ENCODE measurements at places on chromosomes 6 and 20.

DNA sequence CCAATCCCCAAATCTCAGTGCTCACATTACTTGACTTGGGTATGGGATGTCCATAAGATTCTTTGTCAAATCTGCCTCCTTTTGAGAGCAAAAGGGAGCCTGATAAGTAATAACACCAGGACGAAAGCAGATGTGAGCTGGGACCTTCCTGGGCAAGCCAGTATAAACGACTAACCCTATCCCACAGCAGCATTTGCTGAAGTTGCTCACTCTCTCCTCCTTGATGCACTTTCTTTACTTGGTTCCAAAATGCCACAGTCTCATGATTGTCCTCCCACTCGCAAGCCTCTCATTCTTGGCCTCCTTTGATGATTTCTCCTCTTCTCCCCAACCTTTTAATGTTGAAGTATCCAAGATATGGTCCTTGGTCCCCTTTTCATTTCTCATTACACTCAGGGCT lies 44.7 kb upstream of the TAGAP start:
- no peak for DNase-seq

DNA sequence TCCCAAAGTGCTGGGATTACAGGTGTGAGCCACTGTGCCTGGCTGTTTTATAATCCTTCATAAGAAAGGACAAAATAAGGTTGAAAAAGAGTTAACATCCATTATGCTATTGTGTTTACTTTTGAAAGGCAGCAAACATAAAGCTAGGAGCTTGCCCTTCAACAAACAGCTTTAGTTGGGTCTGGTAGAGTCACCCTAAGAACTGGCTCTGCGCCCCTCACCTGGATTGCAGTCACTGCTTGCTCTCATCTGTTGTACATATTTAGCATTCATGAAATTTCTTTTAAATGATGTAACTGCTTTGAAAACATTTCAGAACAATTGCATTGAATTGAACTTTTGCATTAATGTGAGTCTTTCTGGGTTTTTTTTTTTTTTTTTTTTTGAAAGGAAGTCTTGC lies 38.9 kb downstream of the JARID2 start:
- DNase-seq = no peak

DNA sequence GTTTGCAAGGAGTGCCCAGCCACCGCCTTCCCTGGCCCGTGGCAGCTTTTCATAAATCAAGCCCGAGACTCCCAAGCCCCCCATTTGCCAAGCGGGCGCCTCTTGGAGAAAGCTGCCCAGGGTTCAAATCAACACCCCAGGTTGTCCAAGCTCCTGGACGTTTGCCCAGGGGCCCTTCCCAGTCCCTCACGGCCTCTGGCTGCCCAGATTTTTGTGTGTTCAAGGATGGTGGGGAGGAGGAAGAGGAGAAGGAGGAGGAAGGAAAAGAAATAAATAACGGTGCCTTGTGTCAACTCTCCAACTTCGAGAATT lies 20.6 kb upstream of the NFATC2 start:
- no peak for DNase-seq

DNA sequence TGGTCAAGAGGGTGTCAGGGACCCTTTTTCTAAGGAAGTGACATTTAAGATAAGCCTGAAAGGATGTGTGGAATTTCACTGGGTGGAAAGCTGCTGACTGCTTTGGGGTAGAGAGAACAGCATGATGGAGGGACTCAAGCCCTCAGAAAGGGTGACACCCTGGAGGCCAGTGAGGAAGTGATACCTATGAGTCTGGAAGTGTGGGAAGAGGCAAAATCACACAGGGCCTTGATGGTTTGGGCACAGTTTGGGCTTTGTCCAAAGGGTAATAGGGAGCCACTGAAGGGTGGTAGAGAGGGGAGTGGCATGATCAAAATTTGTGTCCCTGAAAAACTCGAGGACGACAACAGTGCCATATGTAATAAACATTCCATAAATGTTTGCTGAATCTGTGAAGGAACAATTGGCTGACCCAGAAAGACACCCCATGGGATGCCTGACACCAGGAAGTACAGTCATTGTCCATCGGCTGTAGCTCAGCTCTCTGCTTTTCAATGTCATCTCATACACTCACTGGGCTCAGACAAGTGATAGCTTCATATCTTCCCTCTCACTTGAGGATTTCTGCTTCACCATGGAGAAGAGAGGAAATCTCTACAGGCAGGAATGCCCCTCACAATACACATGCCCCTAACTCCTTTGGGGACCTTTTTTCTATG lies 21.3 kb downstream of the CASS4 start:
- DNase-seq = no peak

GRCh38 chr6:117795234-117795633 lies 111.8 kb upstream of the SLC35F1 start:
- no peak for DNase-seq

- DNase-seq = no peak
Measured at GRCh38 chr6:134534708-134535149, 216.8 kb upstream of the SGK1 start.

DNA sequence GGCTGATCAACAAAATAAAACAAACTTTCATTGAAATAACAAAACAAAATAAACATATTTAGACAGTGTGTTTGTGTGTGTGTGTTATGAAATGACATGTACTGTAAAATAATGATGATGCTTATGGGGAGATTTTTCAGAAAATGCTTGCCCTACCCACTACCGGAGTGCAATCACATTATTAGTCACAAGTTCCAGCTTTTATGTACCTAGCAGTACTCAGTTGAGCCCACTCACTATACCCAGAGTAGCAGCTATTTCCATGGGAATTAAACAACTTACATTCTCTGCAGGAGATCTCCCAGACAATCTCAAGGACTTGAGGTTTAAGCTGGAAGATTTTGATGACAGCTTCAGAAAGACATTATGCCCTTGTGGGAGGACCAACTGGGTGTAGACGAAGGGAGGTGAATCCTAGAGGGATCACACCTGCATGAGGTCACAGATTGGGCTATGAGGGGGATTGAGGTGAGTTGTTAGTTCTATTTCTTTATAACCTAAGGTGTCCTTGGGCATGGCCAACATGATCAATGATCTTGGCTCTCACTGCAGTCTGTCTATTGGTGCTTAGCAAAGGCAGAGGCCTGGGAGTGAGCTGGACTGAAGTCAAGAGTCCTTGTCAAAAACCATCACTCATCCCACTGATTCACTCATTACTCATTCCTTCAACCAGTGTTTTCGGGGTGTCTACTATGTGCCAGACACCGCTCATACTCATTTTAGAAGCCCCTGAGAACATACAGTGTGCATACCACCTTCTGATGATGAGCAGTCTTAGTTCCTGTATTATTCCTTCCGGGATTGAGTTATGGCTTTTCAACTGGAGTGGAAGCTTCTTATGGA lies 6.7 kb upstream of the CLIC5 start:
- no peak for DNase-seq

DNA sequence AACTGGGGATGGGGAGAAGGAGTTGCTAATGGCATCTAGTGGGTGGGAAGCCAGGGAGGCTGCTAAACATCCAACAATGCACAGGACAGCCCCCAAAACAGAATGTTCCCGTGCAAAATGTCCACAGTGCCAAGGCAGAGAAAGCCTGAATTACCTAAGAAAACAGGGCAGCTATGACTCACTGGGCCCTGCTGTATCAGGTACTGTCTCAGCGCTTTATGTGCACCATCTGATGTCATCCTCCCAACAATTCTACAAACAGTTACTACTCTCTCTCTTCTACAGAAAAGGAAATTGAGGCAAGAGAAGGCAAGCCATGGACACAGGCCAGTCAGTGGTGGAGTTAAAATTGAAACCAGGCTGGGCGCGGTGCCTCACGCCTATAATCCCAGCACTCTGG lies 3.1 kb downstream of the YTHDF1 start:
- no peak for DNase-seq

GRCh38 chr6:166809721-166810120 lies 146.6 kb downstream of the RNASET2 start:
- DNase-seq = no peak

DNA sequence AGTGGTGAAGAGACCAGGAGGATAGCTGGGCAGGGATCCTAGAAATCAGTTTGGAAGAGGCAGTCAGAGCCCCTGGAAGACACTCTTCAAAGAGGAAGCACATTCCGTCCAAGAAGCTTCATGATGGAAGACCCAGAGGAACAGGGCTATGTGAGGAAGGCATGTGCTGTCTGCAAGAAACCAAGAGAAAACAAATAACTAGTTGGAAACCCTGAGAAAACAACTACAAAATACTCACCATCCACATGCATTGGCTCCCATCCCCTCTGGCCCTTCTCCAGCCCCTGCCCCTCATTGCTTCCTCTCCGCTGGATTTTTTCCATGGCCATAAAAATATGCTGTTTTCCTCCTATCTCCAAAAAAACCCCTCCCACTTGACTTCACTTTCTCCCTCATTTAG lies 40.9 kb upstream of the SMOC2 start:
- no peak for DNase-seq

DNA sequence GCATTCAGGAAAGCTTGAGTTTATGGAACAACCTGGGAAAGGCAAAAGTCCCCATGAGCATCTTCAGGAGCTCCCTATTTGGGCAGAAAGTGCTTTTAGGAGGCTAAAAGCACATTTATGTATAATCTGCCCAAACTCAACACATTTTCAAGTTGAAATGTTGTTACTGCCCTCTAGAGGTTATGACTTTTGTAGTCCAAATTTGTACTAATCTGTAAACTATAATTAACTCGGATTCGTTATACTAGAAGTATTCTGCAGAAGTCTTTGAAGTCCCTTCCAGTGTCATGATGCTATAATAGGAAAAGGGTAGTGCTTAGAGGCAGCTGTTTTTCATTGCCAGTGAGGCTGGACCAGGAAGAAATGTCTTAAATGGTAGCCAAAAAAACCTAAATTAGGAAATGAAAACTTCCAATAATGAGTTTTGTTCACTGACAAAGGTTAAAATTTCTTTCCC lies 44.8 kb upstream of the EMILIN3 start:
- no peak for DNase-seq

- DNase-seq = no peak
Measured at GRCh38 chr6:119076576-119077390, 1.7 kb downstream of the FAM184A start.

DNA sequence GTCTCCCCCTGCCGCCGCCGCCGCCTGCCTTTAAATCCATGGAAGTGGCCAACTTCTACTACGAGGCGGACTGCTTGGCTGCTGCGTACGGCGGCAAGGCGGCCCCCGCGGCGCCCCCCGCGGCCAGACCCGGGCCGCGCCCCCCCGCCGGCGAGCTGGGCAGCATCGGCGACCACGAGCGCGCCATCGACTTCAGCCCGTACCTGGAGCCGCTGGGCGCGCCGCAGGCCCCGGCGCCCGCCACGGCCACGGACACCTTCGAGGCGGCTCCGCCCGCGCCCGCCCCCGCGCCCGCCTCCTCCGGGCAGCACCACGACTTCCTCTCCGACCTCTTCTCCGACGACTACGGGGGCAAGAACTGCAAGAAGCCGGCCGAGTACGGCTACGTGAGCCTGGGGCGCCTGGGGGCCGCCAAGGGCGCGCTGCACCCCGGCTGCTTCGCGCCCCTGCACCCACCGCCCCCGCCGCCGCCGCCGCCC lies 474 bp downstream of the CEBPB start:
- peak; percentile 75 for DNase-seq

GRCh38 chr6:75374961-75375400 lies 90.4 kb upstream of the TMEM30A start:
- no peak for DNase-seq

- DNase-seq = no peak
Measured at GRCh38 chr20:366719-367485, 13.7 kb upstream of the TRIB3 start.

- no peak for DNase-seq
Measured at GRCh38 chr6:74875193-74875592, 330.7 kb downstream of the COL12A1 start.

DNA sequence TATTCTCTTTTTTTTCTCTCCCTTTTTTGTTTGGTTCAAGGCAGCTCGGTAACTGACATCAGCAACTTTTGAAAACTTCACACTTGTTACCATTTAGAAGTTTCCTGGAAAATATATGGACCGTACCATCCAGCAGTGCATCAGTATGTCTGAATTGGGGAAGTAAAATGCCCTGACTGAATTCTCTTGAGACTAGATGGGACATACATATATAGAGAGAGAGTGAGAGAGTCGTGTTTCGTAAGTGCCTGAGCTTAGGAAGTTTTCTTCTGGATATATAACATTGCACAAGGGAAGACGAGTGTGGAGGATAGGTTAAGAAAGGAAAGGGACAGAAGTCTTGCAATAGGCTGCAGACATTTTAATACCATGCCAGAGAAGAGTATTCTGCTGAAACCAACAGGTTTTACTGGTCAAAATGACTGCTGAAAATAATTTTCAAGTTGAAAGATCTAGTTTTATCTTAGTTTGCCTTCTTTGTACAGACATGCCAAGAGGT lies 10.6 kb downstream of the HEY2 start:
- DNase-seq = no peak

DNA sequence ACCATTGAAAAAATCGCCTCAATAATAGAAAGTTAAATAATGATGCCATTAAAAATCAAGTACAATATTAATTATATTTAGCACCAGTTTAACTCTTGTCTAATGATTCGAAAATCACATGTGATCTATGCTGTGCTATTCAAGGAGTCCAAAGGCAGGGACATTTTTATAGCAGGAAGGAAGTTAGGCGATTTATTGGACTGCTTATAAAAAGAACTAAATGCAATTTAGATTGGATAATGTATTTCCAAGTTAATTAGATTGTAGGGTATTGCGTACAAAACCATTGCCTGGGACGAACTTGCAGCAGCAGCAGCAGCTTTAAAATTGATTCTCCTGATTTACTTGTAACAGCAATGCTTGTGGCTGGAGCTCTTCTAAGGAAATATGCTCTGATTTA lies 87.4 kb upstream of the TMEM181 start:
- no peak for DNase-seq

DNA sequence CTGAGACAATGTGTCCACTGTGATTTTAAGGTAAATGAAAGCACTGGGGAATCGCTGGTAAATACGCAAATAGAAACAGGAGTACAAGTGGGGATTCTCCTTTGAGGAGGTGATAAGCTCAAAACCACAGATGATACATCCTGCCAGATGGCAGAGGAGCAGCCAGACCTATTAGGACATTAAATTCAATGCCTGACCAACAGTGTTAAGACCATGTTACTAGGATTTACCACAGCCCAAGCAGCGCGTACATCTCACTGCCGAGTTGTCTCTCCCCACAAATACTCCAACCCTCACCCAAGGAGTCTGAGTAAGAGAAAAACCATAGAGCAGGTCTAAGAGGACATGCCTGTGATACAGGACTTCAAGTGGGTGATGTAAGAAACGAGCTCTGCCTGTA lies 68.9 kb upstream of the TULP1 start:
- DNase-seq = no peak

DNA sequence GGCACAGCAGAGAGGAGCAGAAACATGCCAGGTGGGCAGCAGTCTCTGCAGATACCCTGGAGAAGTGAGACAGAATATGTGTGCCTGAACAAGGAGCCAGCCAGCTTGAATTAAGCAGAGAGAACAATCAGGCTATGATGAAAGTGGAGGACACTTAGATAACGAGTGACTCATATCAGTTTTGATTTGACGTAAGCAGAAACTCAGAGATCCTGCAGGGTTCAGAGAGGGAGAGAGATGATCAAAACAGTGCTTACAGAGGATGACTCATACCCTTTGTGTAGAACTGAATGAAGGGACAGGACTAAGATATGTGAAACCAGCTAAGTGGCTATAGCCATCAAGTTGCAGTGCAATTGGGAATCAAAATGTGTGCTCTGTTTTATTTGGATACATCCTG lies 300.7 kb downstream of the TENT5A start:
- no peak for DNase-seq

- no peak for DNase-seq
Measured at GRCh38 chr20:53736757-53737395, 143.2 kb upstream of the ZNF217 start.

GRCh38 chr6:115984809-115985208 lies 75.9 kb downstream of the FRK start:
- DNase-seq = no peak

- DNase-seq = no peak
Measured at GRCh38 chr6:63859528-63859927, 223.9 kb downstream of the PHF3 start.
